Frontal cortex (tissue), 4 donors: ENCODE measurements at places on chromosomes 12 and 14. TPM values are rescaled to one million over a fixed set of nuclear protein-coding genes. Genes with fewer than 3 reads are reported as not detected.

The SDSL gene
- total RNA-seq: 0.82 TPM

DNA sequence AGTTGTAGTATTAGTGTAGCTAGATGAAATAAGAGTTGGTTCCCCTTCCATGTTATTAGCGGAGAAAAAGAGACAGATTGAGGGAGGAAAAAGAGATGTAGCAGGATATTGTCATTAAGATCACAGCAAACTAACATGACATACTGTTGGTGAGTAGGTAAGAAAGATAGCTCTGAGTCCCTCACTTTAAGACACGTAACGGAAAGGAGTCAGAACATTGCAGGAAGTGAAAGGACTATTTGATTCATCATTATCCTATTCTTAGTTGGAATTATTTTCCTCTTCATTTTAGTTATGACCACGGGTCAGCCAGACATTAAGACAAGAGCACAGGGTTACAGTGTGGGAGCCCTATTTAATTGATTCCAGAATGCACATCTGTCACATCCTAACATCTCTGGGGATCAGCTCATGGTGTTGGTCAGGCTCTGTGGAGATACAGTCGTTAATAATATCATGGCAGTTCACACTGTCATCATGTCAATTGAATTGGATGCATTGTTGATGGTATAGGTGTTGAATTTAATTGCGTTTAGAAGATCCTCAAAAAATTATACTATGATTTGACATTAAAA is 55.0 kb downstream of the TMX1 start:
- no peak for DNase-seq

GRCh38 chr12:109308534-109309380 is at the start of gene FOXN4:
FOXN4 (minus strand) TSS chr12:109309284; CDS start chr12:109308321, 963 bp downstream.
- no peak for DNase-seq

The CDCA3 gene
- total RNA-seq: 2.9 TPM

GRCh38 chr12:57837864-57838562 is 8.5 kb downstream of the CTDSP2 start:
- DNase-seq: no peak

The KRT6C gene
- total RNA-seq: not detected

GRCh38 chr14:68824207-68824516 is 31.3 kb upstream of the ZFP36L1 start:
- no peak for DNase-seq

The ATP23 gene
- total RNA-seq: 6.1 TPM

GRCh38 chr12:105935106-105935505 is 203.6 kb downstream of the NUAK1 start:
- no peak for DNase-seq

The LALBA gene
- not detected for total RNA-seq
